ENCODE measurements at places on chromosomes 5 and 9.

- DNase-seq = no peak
Measured at GRCh38 chr5:133482028-133482427, 130.3 kb downstream of the FSTL4 start.

GRCh38 chr9:8863069-8863468 is 1063.5 kb upstream of the DMAC1 start:
- DNase-seq = no peak

DNA sequence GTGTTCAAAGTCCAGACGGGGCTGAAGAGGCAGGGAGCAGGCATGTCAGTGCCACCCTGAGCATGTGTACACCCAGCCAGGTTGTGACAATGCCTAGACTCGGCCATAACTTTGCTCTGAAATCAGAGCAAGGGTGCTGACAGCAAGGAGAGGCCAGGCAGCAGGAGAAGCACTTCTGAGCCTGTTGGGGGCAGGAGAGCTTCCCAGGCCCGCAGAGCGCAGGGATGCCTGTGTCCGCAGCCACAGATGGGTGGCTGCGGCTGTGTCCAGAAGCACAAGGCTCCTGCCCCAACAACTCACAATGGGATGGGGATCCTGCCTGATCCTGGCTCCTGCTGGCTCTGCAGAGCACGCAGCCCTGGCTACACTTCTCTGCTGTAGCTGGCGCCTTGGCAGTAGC is 373.9 kb downstream of the CHSY3 start:
- no peak for DNase-seq

GRCh38 chr5:121758615-121759014 is 93.1 kb upstream of the FTMT start:
- no peak for DNase-seq

Data from left ventricle myocardium superior (tissue), 1 donor.